ENCODE measurements at places on chromosomes 12 and 14.

DNA sequence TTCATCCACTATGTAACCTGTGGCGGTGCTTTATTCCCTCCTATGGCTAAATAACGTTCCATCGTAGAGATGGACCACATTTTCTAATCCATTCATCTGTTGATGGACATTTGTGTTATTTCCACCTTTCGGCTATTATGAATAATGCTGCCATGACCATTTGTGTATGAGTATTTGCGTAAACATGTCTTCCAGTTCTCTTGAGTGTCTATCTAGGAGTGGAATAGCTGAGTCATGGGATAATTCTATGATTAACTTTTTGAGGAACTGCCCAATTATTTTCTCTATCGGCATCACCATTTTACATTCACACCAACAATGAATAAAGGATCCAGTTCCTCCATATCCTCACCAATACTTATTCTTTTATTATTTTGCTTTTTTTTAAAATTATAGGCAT lies 261.9 kb upstream of the SFSWAP start:
- no peak for DNase-seq

DNA sequence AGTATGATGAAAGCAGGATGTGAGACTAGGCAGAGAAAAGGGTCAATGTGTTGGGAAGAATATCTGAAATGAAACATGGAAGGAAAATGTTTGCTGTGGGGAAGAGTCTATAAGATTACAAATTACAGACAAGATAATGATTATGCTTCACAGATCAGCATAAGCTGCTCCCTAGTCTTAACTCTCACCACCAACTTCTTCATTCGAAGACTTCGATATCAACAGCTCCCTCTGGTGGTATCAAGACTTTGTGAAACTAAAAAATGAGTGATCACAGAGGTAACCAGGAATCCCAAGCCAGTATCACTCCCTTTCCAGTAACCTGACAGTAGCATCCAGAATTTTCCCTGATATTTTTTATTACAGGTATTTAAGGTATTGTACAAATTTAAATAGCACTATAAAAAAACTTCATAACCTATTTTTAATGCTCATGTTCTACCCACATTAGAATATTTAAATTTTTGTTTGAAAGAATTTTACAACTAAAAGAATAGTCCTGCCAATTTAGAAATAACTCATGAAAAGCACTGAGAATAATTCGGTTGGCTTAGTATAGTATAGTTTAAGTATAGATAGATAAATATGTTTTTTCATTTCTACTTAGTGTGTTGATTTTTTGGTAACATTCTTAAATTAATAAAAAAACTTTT lies 84.4 kb downstream of the C2CD5 start:
- DNase-seq: peak; percentile 1

DNA sequence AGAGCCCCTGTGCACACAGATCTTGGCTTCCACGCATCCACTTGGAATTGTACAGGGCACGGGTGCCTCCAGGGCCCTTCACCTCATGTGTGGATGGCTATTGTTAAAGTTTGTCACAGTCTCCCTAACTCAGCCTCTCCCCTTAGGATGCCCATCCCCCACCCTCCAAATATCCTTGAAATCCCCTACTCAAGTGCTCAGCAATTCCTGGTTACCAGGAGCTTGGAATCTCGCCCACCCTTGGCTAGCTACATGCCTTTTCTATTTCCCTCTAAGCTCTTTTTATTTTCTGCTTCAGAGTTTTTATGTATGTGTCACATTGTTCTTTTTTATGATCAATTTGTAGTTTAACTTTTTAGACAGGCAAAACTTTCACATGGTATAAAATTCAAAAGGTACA lies 13.0 kb upstream of the NR1H4 start:
- DNase-seq: no peak

- DNase-seq: no peak
Measured at GRCh38 chr12:13613297-13613696, 368.1 kb downstream of the GRIN2B start.

DNA sequence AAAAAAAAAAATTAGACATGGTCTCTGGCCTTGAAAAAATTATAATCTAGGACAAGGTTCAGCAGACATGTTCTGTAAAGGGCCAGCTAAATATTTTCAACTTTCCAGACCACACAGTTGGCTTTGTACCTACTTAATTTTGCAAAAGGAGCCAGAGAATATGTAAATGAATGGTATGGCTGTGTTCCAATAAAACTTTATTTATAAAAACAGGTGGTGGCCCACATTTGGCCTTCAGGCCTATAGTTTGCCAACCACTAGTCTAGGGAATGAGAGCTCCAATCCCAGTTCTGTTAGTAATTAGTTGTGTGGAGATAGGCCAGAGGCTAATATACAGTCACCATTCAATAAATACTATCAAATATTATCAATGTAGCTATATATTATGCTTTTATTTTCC lies 29.3 kb upstream of the PWP1 start:
- no peak for DNase-seq

DNA sequence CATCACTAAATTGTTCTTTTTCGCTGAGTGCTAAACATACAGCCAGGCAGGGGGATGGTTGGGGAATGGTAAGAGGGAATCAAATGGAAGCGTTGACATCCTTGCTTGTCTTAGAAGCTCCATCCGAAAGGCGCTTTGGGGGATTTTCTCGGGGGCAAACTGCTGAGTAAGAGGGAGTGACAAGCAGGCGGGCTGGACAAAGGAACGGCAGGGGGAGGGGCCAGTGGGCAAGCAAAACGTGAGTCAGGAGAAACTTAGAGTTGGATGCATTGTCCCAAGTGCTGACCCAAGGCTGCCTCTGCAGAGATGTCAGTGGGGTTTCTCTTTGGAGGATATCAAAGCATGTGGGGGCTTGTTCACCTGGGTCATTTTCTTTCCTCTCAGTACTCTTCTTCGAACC lies 480.5 kb downstream of the VRK1 start:
- DNase-seq: no peak

- no peak for DNase-seq
Measured at GRCh38 chr14:100541621-100542560, 45.3 kb downstream of the BEGAIN start.

DNA sequence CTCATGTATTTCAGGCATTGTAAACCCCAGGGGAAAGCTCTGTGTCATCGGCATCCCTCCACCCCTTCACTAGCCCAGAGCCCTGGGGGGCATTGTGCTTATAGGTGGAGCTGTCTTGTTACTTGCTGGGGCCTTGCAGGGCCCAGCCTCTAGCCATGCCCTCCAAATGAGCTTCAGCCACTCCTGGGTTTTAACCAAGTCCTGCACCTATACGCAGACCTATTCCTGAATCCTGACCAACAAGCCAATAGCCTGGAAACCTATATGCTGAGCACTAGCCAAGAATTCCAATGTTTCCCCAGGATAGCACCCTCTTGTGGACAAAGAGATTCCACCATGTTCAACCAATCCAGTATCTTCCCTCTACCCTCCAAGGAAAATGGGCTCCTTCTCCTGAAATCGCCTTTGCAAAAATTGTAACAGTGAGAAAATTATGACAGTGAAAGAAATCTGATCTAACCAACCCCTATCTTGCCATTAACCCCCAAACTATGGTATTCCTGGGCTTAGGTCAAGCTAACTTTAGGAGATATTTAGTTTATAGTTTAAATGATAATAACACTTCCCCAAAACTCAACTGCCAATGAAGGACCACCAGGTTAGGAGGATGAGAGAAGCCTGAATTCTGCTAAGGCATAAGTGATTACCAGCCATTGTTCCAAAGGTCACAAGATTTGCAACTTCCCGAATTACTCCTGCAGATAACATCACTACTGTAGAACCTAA lies 55.5 kb downstream of the TTC7B start:
- peak; percentile 24 for DNase-seq

DNA sequence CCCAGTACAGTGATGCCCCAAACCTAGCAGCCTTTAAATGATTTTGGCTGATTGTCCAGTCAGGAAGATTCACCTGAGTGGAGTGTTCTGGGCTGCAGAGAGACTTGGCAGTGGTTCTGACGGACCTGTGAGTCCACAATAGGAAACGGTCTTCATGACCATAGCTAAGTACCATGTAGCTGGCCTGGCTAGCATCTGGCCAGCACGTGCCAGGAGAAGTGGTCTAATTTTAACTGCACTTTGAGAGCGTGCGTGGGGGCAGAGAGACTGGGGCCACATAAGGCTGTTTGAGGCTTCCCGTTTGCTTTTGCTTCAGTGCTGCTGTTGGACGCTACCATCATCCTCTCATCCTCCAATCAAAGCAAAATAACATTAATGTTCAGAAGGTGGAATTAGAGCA lies 54.7 kb downstream of the PPM1A start:
- DNase-seq: no peak

DNA sequence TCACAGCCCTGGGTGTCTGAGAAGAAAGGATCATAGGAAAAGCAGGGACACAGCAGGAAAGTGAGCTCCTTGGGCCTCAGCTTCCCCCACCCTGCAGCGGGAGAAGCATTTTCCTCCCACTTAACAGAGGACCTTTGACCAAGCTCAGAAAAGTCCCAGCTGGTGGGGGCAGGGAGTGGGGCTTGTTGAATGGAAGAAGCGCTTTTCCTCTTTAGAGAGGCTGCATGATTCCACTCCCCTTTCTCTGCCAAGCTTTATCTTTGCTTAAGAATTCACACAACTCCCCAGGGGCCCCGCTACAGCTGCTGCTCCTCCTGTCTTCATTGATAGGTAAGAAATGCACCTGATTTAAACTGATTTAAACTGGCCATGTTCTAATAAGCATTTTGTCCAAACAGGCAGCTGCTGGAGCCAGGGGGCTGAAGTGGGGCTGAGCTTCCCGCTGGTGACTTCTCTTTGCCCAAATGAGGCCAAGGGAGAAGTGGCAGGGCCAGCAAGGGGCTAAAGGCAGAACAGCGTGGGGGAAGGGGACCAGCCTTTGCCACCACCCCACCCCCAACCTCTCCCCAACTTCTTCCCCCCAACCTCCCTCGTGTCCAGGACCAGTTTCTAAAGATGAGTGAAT lies 1.7 kb upstream of the PAPLN start:
- no peak for DNase-seq

- no peak for DNase-seq
Measured at GRCh38 chr12:100987552-100988521, 193.3 kb downstream of the ANO4 start.

DNA sequence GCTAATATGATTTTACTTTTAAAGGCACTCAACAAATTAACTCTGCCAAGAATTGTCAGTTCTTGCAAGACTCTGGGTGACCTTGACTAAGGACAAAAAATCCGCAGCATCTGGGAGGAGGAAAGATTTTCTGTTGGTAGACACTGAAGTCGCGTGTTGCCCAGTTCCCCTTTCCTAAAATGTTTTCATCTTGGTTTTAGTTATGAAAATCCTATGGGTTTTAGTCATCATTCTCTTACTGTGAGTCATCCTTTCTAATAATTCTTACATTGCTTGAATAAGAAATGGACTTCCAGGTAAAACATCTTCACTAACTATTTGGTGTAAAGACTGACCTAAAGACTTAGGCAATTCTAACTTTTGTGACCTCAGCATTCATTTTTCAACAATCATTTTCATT lies 9.1 kb downstream of the GSG1 start:
- no peak for DNase-seq

GRCh38 chr14:99689266-99690236 lies 5.5 kb downstream of the CYP46A1 start:
- DNase-seq: no peak

- no peak for DNase-seq
Measured at GRCh38 chr12:124152731-124153130, 142.2 kb upstream of the RFLNA start.

DNA sequence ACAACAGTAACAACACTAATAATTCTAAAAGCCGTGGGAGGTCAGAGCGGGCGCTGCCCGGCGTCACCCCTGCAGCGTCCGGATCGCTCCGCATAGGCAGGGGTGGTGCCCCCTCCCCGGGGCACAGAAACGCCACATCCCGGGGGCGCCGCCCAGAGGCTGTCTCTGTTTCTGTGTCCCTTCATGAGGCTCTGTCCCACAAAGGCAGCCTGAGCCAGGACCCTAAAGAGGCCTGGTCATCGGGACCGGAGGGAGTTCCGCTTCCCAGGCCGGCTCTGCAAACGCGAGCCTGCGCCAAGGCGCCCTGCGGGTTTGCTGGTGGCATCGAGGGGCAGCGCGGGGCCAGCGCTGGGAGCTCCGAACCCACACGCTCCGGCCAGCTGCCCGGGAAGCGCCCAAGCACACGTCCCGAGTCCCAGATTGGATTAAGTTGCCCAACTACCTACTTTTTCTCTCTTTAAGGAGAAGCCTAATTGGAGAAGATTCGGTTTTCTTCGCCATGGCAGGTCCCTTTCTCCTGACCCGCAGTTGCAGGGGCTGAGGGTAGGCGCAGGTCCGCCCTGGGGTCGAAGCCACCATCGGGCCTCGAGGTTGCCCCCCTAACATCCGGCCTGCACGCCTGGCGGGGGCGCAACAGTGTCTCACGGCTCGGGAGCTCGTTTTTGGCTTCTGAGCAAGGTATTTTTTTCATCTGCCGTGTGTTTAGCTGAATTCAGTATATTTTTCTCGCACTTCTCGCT lies 421.7 kb downstream of the VRK1 start:
- DNase-seq: no peak

GRCh38 chr12:6950401-6950801 lies 755 bp upstream of the PTPN6 start:
- DNase-seq: no peak

GRCh38 chr12:65637774-65638173 lies 186.5 kb upstream of the HMGA2 start:
- no peak for DNase-seq

DNA sequence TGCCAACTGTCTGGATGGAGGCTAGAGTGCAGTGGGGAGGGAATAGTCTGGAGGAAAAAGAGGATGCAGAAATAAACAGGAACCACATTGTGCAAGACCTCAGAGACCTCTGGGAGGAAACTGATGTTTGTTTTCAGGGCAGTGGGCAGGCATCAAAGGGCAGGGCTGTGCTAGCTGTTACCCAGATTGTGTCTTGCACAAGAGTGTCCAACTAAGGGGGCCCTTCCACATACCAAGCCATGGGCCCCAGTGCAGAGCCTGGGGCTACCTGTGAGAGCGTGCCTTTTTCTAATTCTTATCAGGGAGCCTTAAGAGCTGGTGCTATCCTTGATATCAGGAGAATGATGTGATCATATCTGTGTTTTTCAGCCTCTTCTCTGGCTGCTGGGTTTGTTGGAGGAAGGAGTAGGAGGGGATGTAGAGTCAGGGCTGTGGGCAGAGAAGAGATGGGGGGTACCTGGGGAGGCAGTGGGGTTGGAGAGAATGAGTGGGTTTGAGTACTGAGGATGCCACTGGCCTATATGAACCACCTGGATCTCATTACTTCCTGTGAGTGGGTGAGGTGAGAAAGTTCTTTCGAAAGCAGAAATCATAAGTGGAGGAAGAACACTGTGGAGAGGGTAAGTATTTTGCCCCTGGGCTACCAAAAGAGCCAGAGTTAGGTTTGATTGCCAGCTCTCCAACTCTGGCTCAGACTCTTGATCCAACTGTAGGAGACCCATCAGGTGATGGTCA lies 259.2 kb upstream of the CRY1 start:
- DNase-seq: no peak

- no peak for DNase-seq
Measured at GRCh38 chr14:79118291-79118690, 948.1 kb downstream of the NRXN3 start.

- DNase-seq: no peak
Measured at GRCh38 chr12:89103831-89104230, 248.5 kb downstream of the DUSP6 start.

DNA sequence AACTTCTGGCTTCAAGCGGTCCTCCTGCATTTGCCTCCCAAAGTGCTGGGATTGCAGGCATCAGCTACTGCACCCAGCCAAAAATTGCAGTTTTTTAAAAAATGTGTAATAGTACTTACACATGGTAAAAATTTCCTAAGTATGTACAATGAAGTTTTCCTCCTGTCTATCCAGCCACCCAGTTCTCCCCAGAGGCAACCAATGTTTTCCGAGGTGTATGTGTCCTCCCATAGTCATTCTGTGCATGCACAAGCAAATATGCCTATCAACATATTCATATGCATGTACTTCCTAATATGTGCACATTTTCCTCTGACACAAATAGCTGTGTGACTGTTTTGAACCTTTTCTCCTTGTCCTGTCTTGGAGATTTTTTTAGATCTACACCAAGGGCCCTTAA lies 195.0 kb downstream of the SLC5A8 start:
- no peak for DNase-seq
